NCI-H1105 (cell line): ENCODE measurements at places on chromosomes 1 and 21.

DNA sequence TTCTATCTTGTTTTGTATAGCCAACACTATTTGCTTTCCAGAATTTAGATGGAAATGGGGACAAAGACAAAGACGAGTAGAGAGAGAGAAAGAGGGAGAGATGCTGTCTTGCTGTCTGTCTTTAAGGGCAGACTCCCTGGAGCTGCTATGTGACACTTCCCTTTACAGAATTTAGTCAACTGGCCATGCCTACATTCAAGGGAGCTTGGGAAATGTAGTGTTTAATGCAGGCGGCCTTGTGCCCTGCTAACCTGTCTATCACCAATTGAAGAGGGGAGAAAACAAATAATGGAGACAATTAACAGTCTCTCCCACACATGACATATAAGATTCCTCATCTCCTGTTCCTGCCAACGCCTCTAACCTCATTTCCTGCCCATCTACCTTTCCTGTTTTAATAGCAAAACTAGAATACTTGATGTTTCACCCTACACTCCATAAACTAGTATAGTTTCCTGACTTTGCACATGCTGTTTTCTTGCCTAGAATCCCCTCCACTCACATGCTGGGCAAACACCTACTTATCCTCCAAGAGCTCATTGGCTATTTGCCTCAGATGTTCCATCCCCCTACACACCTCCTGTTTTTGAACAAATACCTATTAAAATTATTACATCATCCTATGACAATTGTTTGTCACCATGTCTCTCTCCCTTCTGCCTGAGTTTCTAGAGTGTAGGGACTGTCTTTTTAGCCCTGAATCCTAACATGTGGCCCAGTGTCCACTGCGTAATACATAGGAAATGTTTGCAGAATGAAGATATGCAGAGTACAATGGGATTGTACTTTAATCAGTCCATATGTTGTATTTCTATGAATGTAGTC is 117.2 kb downstream of the SLC25A24 start:
- DNase-seq: no peak

- peak; percentile 62 for DNase-seq
Measured at GRCh38 chr1:46394108-46394871, at the start of gene FAAH. Gene FAAH, plus strand, starts transcription at chr1:46394317. Its CDS starts 32 bp downstream, at chr1:46394349.

GRCh38 chr1:35565742-35566133 is 7.4 kb upstream of the TFAP2E start:
- DNase-seq: no peak

GRCh38 chr21:42427809-42428419 is 24.2 kb downstream of the UBASH3A start:
- DNase-seq: no peak

DNA sequence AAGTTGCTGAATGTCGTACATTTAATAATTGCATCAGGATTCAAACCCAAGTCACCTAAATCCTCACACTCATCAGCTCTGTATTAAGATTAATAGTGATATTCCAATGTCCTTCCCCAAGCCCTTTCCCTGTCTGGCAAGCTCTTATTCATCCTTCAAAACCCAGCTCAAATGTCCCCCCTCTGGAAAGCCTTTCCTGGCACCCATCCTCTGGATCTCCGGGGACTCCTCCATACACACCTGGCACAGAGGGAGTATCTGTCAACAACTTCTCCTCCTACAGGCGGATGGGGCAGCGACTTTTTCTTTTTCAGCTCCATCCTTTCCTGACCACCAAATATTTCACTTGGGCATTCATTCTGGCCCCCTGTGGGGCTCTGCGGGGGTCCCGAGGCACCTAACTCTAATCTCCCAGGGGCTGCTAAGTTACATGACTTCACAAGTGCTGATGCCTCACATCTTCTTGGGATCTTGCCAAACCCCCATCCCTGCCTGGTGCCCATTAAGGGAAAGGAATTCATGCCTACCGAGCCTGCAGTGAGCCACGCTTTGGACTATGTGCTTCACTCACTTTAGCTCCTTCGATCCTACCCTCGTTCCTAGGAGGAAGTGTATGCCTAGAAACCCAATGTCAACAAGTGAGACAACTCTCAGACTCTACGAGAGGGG is 15.2 kb downstream of the TINAGL1 start:
- no peak for DNase-seq

GRCh38 chr1:229554886-229555621 is 3.5 kb downstream of the ABCB10 start:
- no peak for DNase-seq

GRCh38 chr1:239633432-239633831 is 247.1 kb downstream of the CHRM3 start:
- DNase-seq: no peak

DNA sequence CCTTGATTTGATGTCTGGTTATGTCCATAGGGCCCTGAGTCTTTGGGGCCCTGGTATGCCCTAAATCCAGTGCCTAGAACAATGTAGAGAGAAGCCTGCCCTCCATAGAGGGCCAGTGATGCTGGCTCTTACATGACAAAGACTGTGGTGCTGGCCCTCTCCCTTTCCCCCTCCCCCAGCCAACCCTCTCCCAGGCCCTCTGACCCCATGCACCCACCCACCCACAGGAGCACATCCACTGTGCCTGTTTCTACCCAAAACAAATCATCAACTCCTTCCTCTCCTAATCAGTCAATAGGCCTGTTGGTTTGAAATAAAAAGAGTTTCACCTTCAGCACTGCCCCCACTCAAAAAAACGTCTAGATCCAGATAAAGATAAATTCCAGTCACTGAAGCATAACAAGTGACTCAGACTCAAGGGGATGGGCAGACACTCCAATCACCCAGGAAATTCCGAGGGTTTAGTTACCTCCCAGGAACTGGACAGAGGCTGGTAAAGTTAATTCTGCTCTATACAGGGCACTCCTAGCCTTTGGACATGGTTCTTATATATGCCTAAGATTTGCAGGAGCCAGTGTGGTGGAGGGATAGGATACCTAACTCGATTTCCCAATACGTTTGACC is 144.8 kb upstream of the VANGL1 start:
- DNase-seq: no peak

GRCh38 chr1:205700865-205701401 is 20.6 kb upstream of the SLC45A3 start:
- no peak for DNase-seq

- no peak for DNase-seq
Measured at GRCh38 chr1:28840928-28841544, 29.1 kb downstream of the OPRD1 start.

GRCh38 chr1:36199934-36200741 is 24.1 kb upstream of the THRAP3 start:
- no peak for DNase-seq

- DNase-seq: no peak
Measured at GRCh38 chr1:154714638-154715037, 106.7 kb upstream of the ADAR start.

DNA sequence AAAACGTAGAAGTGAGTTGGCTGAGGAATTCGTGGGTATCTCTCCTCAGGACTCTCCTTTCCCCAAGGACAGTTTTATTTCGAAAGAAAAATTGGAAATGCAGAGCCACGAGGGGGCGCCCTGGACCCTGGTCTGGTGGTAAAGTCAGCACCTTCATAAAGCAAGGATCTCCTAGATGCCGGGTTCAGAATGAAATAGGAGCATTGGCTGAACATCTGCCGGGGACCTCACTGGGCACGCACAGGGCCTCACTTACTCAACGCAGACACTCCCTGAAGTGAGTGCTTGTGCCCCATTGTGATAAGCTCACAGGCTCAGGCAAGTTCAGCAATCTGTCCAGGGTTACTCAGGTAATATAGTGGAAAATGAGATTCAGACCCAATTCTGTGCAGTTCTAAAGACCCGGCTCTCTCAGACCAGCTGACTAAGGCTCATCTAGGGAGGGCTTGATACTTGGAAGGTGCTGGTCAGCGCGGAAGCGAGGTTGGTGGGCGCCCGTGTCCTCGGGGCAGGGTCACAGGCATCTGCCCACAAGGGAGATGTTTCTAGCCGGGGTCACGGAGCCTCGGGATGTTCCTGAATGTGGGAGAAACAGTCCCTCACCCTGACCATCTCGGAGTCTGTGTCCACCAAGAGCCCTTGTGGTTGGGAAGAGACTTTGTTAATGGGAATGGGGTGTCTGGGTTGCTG is 55.7 kb upstream of the ETV3 start:
- DNase-seq: peak; percentile 82

GRCh38 chr1:242524571-242525359 is at the start of gene PLD5:
Gene PLD5, minus strand, starts transcription at chr1:242524697.
- DNase-seq: peak; percentile 26

DNA sequence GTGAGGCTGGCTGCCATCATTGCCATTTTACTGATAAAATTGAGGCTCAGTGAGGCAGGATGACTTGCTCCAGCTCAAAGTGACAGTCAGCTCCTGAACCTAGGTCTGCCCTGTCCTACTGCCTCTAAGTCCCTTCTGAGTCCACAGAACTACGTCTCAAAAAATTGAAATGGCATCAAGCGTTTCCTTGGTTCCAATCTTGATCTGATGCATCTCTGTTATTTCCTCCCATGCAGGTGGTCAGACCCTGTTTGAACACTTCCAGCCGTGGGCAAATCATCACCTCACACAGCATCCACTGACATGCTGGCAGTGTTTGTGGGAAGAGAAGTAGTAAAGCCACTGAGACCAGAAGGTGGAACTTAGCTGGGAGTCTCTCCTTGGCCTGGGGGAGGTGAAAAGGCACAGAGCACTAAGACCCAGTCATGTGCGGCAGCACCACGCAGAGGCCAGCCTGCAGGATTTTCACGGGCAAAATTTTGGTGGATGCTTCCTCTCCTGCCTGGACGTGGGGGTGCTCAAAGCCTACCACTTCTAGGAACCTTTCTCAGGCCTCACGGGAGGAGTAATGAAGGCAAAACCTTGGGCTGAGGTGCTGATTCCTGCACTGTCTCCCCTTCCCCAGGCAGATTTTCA is 7.8 kb upstream of the CPLANE2 start:
- no peak for DNase-seq

- DNase-seq: no peak
Measured at GRCh38 chr1:36400825-36401601, 3.3 kb upstream of the LSM10 start.

- DNase-seq: no peak
Measured at GRCh38 chr1:224435999-224436398, 1.4 kb upstream of the WDR26 start.

DNA sequence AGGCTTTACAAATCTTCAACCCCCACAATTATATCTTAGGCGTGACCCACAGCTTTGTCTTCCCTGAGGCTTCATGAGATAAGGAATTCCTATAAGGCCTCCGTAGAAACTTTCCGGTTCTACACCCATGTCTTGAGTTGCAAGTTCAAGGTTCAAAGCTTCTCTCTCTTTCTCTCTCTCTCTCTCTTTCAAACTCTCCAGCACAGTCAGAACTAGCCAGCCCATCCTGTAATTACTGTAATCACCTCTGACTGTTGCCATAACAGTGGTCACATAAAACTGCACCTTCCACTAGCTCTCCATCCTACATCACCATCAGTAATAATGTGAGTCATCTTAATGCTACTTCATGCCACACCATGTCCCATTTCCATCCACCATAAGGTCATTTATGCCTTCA is 90.0 kb upstream of the NFASC start:
- no peak for DNase-seq

GRCh38 chr1:6460301-6461050 is 5.5 kb downstream of the TNFRSF25 start:
- DNase-seq: no peak

- DNase-seq: no peak
Measured at GRCh38 chr1:205547936-205548827, 43.7 kb downstream of the CDK18 start.

- DNase-seq: no peak
Measured at GRCh38 chr1:70836456-70836855, 211.2 kb downstream of the PTGER3 start.

DNA sequence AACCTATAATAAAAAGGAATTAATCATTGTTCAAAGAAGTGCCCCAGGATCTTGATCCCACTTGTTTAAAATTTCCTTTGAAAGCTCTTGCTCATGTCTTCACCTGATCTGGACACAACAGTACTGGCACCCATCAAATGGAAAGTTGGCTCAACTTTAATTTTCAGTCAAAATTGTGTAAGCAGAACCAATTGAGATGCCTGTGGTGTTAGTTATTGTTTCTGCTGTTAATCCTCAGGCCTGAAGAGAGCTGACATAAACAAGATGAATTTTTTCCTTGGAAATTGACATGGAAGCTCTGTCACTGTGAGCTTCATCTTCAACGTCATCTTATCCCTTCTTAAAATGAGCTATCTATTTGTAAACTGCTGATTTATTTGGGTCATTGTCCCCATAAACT is 88.3 kb upstream of the TNFSF4 start:
- DNase-seq: no peak

DNA sequence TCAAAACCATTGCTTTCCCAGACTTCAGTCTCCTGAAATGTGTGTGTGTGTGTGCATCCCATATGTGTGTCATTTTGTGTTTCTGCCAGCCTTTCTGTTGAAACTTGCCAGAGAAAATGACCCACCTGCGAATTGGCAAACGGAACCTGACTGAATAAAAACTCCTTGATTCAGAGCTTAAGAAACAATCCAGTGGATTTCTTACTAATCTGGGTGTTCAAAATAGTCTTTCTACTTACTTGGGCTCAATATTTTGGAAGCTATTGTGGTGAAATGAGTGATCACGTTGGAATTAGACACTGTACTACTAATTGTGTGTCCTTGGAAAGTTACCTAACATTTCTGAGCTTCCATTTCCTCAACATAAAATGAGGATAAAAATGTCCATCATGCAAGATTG is 138.9 kb upstream of the ERG start:
- no peak for DNase-seq

GRCh38 chr1:12249181-12249580 is 19.4 kb downstream of the VPS13D start:
- no peak for DNase-seq

GRCh38 chr1:68516066-68516465 is 19.2 kb upstream of the DEPDC1 start:
- no peak for DNase-seq

GRCh38 chr1:219985169-219985568 is 56.8 kb upstream of the SLC30A10 start:
- DNase-seq: no peak

GRCh38 chr1:47549532-47549931 is 111.7 kb downstream of the FOXD2 start:
- no peak for DNase-seq

DNA sequence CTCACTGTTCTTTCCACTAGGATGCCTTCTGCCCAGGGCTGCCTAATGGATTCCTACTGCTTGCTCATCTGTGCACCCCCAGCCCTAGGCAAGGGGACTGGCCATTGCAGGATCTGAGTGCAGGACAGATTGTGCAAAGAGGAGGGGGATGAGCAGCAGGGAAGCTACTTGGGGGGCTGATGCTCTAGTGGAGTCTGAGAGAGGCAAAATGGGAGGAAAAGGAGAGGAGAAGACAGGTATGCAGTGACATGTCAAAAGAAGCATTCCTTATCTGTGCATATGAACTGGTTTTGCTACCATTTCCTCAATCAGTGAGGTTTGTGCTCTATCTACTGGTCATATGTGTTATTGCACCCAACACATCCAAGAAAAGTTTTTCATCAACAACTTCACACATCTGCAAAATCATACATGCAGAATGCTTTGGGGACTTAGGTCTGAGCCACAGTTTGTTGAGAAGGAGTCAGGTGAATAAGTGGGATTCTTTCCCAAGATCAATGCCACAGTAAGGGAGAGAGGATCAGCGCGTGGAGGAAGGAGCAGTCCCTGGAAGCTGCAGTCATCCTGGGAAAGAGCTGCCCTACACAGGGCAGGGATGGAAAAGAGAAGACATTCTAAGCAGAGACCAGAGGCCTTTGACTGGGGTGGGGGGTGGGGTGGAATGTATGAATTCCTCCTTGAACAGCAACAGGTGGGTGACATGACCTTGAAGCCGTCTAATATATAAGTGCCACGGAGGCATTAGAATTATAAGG is 14.4 kb downstream of the SLC5A9 start:
- DNase-seq: peak; percentile 18

GRCh38 chr1:8563944-8564537 is 246.1 kb downstream of the SLC45A1 start:
- no peak for DNase-seq
